T-helper 17 cell (primary cell): ENCODE measurements at places on chromosomes 6 and 20.

DNA sequence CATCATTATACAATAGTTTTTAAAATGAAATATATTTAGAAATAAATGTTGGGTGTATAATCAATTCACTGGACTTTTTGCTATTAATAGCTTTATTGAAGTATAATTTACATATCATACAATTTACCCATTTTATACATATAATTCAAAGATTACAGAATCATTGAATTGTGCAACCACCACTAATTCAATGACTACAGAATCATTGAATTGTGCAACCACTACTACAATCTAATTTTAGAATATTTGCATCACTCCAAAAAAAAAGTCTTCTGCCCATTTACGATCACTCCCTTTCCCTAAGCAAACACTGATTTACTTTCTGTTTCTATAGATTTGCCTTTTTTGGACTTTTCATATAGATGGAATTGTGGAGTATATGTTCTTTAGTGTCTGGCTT is 35.1 kb upstream of the RIMS1 start:
- H3K4me3 ChIP-seq: no peak overlapping the region
- H3K36me3 ChIP-seq: no peaks in the 10 kb centered on the region
- H3K27me3 ChIP-seq: no peaks in the 10 kb centered on the region
- H3K4me1 ChIP-seq: no peaks in the 10 kb centered on the region

DNA sequence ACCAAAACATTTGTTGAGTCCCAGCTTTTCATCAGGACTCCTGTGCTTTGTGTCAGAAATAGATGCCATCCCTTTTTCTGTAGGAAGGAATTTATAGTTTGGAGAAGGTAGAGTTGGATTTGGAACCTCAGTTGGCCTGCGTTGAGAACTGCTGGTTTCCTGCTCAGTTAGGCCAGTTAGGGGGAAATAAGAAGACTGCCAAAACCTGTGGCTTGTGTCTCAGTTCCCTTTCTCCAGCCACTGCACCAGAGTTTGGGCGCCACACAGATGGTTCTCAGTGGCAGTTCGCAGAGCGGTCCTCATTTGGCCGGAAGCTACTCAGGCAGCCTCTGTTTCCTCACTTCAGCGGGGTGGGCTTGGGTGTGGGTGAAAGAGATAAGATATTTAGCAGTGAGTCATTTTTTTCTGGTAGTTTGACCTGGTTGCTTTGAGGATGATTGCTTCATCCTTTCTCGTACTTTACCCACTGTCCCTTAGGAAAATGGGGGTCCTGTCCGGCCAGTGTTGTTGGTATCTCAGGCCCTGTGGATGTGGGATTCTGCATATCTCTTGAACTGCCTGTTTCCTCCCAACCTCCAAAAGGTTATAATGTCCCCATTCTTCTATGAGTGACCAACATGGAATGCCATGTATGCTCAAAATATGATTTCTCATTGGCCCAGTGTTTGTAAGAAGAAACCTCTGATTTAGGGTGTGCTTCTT is 53.7 kb downstream of the JARID2 start:
- peaks cover 56% of the 10 kb centered on the region for H3K4me1 ChIP-seq
- no peak for DNase-seq
- no peaks in the 10 kb centered on the region for H3K36me3 ChIP-seq
- H3K4me3 ChIP-seq: peak overlapping the region; percentile 15
- no peaks in the 10 kb centered on the region for H3K27me3 ChIP-seq
- peak overlapping the region; percentile 60 for H3K27ac ChIP-seq

DNA sequence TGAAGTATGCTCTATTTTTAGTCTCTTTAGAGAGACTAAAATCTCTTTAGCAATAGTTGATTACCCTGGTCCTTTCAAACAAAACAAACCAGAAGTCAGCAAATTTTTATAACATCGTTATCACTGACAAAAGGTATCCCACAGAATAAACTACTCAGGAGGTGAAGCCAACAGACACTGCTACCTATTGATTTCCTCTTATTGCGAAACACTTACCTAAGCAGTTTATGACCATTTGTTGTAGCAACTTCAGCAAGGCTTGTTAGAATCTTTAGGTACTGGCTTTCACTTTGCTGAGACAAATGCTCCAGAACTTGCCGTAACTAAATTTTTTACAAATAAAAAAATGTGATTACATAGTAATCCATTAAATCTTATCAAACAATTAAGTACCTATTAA is 64.4 kb downstream of the HACE1 start:
- H3K27me3 ChIP-seq: no peaks in the 10 kb centered on the region
- H3K36me3 ChIP-seq: peaks cover 2% of the 10 kb centered on the region
- no peaks in the 10 kb centered on the region for H3K4me1 ChIP-seq
- H3K4me3 ChIP-seq: no peak overlapping the region

GRCh38 chr6:35084041-35084491 is 57.1 kb downstream of the TCP11 start:
- peaks cover 4% of the 10 kb centered on the region for H3K4me1 ChIP-seq
- H3K27me3 ChIP-seq: no peaks in the 10 kb centered on the region
- H3K36me3 ChIP-seq: peaks cover 16% of the 10 kb centered on the region
- no peak overlapping the region for H3K27ac ChIP-seq
- no peak overlapping the region for H3K4me3 ChIP-seq
- no peak for DNase-seq

DNA sequence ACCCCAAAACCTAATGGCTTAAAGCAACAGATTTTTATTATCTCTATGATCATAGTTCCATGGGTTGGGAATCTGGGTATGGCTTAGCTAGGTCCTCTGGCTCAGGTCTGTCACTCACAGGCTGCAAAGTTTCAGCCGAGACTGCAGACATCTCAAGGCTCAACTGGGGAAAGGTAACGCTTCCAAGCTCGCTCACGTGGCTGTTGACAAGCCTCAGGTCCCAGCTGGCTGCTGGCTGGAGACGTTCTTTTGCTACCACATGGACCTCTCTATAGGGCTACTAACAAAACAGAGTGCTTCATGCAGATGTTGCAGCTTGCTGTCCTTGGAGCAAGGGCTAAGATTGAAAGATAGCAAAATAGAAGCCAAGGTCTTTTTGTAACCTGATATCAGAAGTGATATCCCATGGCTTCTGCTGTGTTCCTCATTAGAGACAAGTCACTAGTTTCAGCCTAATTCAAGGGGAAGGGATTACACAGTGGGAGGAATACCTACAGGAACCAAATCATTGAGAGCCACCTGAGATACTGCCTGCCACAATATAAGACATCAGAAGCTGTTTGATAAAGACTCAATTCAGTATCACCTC is 6.6 kb downstream of the HTR1E start:
- DNase-seq: no peak
- peaks cover 20% of the 10 kb centered on the region for H3K27me3 ChIP-seq
- H3K4me3 ChIP-seq: no peak overlapping the region
- H3K36me3 ChIP-seq: no peaks in the 10 kb centered on the region

DNA sequence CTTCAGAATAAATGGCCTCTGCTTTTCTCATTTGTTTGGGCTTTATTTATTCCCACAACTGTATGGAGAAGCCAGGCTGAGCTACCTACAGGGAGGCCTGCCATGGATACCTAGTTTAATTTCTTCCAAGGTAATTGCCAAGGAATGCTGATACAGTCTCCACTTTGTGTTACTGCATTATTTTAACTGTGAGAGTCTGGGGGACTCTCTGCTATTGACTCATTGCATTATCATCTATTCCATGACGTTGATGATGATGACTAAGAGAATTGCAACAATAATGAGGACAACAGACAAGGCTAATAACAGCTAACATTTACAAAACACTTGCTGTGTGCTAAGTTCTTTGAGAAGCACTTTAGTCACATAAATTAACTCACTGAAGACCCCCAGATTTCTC is 88.3 kb upstream of the COL21A1 start:
- no peak overlapping the region for H3K4me3 ChIP-seq
- no peak overlapping the region for H3K27ac ChIP-seq
- H3K27me3 ChIP-seq: peaks cover 8% of the 10 kb centered on the region
- H3K4me1 ChIP-seq: no peaks in the 10 kb centered on the region
- DNase-seq: no peak
- no peaks in the 10 kb centered on the region for H3K36me3 ChIP-seq

DNA sequence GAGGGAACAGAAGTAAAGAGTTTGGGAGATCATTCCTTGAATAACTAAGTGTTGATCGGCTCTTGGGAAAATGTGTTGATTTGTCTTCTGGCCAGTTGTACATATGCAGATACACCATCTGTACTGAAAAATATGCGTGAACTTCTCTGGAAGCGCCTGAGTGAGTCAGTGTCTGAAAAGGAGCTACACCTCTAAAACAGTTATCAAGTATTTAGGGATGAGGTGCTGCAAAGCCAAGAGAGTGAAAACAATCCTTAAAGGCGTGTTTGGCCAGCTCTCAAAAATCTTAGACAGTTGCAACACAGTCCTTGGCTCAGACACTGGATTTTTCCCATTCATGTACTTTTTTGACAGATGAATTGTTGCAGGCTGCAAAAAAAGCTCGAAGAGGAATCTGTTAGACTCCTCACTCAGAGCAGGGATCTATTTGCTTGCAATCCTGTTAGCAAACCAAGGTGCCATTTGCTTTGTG is 61.3 kb downstream of the BMP6 start:
- H3K4me1 ChIP-seq: no peaks in the 10 kb centered on the region
- no peaks in the 10 kb centered on the region for H3K36me3 ChIP-seq
- DNase-seq: no peak
- no peak overlapping the region for H3K27ac ChIP-seq

GRCh38 chr20:63574156-63574828 is at the start of gene HELZ2:
HELZ2 (minus strand) TSS chr20:63574239; CDS start chr20:63572385, 1,854 bp downstream.
- peak within 1 kb of the TSS; percentile 87 for H3K4me3 ChIP-seq
- peaks cover 4% of the 10 kb centered on the region for H3K27me3 ChIP-seq
- H3K36me3 ChIP-seq: no peaks in the 10 kb centered on the region
- H3K4me1 ChIP-seq: peaks cover 2% of the 10 kb centered on the region

- H3K36me3 ChIP-seq: peaks cover 9% of the 10 kb centered on the region
- H3K4me1 ChIP-seq: peaks cover 15% of the 10 kb centered on the region
- no peak overlapping the region for H3K27ac ChIP-seq
- peaks cover 77% of the 10 kb centered on the region for H3K27me3 ChIP-seq
These were observed 83.3 kb downstream of the NCR2 start for GRCh38 chr6:41418741-41419140.

- H3K4me1 ChIP-seq: no peaks in the 10 kb centered on the region
- H3K27me3 ChIP-seq: no peaks in the 10 kb centered on the region
- DNase-seq: no peak
These were observed 819.0 kb upstream of the EYS start for GRCh38 chr6:66526061-66526460.

GRCh38 chr6:158158748-158159147 is 9.3 kb downstream of the SERAC1 start:
- H3K27me3 ChIP-seq: no peaks in the 10 kb centered on the region
- H3K36me3 ChIP-seq: peaks cover 2% of the 10 kb centered on the region
- DNase-seq: no peak
- H3K27ac ChIP-seq: no peak overlapping the region
- H3K4me3 ChIP-seq: no peak overlapping the region
- peaks cover 11% of the 10 kb centered on the region for H3K4me1 ChIP-seq

GRCh38 chr6:109526905-109527628 is 44.0 kb upstream of the ZBTB24 start:
- H3K4me1 ChIP-seq: peaks cover under 1% of the 10 kb centered on the region
- H3K27me3 ChIP-seq: no peaks in the 10 kb centered on the region
- peak; percentile 37 for DNase-seq
- peaks cover 3% of the 10 kb centered on the region for H3K36me3 ChIP-seq

- no peak for DNase-seq
- H3K27me3 ChIP-seq: no peaks in the 10 kb centered on the region
- no peaks in the 10 kb centered on the region for H3K4me1 ChIP-seq
- no peak overlapping the region for H3K27ac ChIP-seq
- H3K36me3 ChIP-seq: no peaks in the 10 kb centered on the region
These were observed 169.5 kb downstream of the FRK start for GRCh38 chr6:115891111-115891669.

GRCh38 chr6:132832891-132833290 is 18.5 kb downstream of the RPS12 start:
- no peak overlapping the region for H3K27ac ChIP-seq
- DNase-seq: no peak
- H3K4me1 ChIP-seq: no peaks in the 10 kb centered on the region
- H3K27me3 ChIP-seq: no peaks in the 10 kb centered on the region

- no peaks in the 10 kb centered on the region for H3K27me3 ChIP-seq
- peaks cover 8% of the 10 kb centered on the region for H3K36me3 ChIP-seq
- no peak for DNase-seq
- no peak overlapping the region for H3K27ac ChIP-seq
- H3K4me3 ChIP-seq: no peak overlapping the region
These were observed 46.2 kb downstream of the ISM1 start for GRCh38 chr20:13267231-13267630.

- peak overlapping the region; percentile 30 for H3K27ac ChIP-seq
- H3K4me1 ChIP-seq: no peaks in the 10 kb centered on the region
- H3K36me3 ChIP-seq: no peaks in the 10 kb centered on the region
- no peak for DNase-seq
- H3K27me3 ChIP-seq: no peaks in the 10 kb centered on the region
These were observed 141.9 kb upstream of the EXOC2 start for GRCh38 chr6:834866-835265.
